M059J (cell line): ENCODE measurements at places on chromosomes 1 and 21.

GRCh38 chr21:18449605-18450550 lies 46.3 kb upstream of the TMPRSS15 start:
- no peak for DNase-seq

GRCh38 chr1:20095564-20096434 lies 23.5 kb downstream of the PLA2G2D start:
- no peak for DNase-seq

GRCh38 chr1:32309960-32310359 lies 18.1 kb downstream of the HDAC1 start:
- no peak for DNase-seq

GRCh38 chr1:19921310-19921709 lies 2.1 kb downstream of the PLA2G2E start:
- no peak for DNase-seq

- peak; percentile 55 for DNase-seq
Observed at GRCh38 chr1:190168116-190168892, 309.4 kb downstream of the BRINP3 start.

DNA sequence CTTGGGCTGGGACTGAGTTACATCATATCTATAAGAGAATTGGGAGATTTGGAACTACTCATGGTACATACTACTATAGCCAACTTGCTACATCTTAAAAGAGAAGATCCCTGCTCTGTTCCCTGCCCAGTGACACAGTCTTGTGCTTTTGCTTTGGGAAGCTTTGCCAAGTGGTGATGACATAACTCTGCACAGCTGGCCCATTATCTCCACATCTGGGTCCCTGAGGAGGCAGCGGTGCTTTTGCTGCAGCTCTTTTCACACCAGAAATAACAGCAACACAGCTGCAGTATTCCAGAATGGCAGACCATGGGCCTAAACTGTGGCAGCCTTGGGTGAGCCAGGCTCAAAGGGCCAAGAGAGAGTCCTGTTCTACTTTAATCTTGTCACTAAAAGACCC lies 296.0 kb downstream of the HHAT start:
- DNase-seq: no peak

DNA sequence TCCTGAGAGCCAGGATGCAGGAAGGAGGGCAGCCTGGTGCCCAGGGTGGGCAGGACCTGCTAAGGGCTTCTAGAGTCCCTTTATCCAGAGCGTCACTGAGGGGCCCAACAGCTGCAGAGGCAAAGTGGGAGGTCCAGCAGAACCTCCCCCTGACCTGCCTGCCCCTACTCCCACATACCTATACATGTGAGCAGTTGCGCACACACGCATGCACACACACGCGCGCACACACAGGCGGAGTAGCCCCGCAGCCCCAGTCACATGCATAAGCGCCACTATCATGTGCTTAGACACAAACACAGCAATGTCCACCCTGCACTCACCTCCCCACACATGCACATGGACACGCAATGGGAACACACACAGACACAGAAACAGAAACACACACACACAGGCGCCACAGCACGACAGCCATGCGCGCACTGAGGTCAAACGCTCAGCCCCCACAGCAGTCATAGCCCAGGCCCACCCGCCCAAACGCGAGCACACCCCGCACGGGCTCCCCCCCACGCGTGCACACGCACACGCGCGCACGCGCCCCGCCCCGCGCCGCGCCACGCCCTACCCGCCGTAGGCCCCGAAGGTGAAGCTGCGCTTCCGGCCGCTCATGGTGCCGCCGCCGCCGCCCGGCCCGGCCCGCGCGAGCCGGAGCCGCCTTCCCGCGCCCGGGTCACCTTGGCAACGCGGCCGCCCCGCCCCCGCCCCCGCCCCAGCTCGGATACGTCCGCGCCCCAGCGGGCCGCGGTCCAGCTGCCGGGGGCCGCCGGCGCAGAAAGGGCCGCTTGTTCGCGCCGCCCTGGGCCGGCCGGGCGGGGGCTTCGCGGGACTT lies 17.7 kb downstream of the RAP1GAP start:
- DNase-seq: no peak

DNA sequence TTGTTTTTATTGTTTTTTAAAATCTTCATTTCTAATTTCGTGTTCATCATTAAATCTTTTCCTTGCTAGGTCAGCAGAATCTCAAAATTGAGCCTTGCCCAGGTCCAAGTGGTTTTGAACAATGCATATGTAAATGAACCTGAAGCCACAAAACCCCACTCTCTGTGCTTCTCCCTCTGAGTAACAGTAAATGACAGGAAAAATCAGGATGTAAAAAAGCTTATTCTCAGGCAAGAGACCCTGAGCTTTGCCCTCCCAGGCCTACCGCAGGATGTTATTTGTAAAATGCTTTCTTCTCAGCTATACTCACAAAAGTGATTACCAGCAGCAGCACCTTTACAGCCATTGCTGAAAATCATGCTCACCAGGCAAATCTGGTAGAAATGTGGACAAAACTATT lies 47.6 kb downstream of the TYW3 start:
- peak; percentile 7 for DNase-seq

DNA sequence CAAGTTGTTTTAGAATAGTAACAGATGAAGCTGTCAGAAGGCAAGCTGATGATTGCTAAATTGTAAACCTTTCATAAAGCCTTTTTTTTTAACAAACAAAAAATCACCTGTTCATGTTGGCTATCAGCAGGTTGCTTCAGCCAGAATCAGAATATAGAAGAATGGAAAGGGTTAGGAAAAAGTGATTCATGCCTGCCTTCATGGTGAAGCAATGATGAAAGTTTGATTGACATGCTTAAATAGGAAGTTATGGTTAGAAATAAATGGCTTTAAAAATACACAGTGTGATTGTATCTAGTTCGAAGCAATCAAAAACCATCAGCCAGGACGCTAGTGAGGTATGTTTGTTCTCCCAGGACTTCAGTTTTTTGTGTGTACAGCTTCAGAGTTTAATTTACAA lies 37.9 kb downstream of the GABPA start:
- no peak for DNase-seq

DNA sequence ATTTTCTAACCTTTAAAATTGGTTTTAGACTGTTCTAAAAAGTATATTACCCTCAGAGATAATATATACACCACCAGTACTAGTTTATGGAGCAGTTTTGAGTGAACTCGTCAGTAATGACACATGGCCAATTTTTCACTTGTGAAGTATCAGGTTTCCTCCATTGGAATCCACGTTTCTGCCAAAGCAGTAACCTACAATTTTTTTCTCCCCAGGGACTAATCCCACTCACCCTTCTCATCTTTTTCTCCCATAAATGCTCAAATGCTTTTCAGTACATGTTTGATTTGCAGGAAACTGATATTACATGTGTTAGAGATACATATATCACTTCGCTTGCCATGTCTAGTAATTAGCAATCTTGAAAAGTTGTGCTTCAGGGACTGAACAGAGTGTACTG lies 94.1 kb downstream of the COL24A1 start:
- DNase-seq: peak; percentile 19

DNA sequence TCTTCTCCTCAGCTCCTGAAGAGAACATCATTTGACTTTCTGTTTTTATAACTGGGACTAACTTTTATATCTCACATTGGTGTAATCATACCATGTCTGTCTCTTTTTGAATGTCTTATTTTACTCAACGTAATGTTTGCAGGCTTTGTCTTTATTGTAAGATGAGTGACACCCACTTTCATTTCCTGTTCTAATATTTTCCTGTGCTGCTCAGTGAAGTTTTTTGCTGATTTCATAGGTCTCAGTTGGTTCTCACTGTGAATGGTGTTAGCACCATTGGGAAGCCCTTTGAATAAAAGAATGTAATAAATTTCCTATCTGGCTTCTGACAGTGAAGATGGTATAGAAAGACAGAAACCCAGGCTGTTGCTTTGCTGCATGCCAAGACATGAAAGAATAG lies 84.0 kb downstream of the RAVER2 start:
- no peak for DNase-seq

DNA sequence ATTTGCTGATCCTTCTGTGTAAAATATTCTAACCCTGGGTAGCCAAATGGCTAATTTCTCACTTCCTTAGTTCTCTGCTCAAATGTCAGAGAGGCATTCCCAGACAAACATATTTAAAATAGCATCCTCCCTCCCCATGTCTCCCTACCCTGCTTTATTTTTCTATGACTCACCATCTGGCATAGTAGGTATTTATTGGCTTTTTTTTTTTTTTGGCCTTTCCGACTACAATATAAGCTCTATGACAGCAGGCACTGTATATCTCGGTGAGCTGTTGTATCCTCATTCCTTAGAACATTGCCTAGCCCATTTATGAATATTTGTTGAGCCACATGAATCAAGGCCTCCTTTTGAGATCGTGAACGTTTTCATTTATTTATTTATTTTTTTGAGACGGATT lies 1.5 kb upstream of the NEK7 start:
- peak; percentile 85 for DNase-seq

DNA sequence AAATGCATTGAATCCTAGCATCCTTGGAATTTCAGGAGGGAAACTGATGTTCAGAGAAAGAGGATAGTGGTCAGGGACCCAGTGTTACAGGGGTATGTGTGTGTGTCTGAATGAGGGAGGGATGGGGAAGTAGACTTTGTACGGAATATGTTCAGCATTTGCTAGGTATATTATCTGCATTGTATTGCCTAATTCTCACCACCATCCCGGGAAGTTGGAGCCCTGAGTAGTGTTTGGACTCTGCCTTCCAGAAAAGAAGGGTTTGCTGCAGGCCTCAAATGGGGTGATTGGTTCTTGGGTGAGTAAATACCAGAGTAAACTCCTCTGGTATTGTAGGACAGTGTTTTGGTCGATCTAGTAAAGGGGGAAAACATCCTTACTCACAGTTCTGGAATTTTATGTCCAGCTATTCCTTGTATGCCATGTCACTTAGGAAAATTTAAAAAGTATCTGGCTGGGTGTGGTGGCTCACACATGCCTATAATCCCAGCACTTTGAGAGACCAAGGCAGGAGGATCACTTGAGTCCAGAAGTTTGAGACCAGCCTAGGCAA lies 7.1 kb upstream of the ZNF496 start:
- DNase-seq: peak; percentile 38

GRCh38 chr1:174916846-174917245 lies 82.9 kb upstream of the CACYBP start:
- no peak for DNase-seq

GRCh38 chr1:17128361-17128760 lies 9.1 kb upstream of the PADI2 start:
- peak; percentile 99 for DNase-seq

DNA sequence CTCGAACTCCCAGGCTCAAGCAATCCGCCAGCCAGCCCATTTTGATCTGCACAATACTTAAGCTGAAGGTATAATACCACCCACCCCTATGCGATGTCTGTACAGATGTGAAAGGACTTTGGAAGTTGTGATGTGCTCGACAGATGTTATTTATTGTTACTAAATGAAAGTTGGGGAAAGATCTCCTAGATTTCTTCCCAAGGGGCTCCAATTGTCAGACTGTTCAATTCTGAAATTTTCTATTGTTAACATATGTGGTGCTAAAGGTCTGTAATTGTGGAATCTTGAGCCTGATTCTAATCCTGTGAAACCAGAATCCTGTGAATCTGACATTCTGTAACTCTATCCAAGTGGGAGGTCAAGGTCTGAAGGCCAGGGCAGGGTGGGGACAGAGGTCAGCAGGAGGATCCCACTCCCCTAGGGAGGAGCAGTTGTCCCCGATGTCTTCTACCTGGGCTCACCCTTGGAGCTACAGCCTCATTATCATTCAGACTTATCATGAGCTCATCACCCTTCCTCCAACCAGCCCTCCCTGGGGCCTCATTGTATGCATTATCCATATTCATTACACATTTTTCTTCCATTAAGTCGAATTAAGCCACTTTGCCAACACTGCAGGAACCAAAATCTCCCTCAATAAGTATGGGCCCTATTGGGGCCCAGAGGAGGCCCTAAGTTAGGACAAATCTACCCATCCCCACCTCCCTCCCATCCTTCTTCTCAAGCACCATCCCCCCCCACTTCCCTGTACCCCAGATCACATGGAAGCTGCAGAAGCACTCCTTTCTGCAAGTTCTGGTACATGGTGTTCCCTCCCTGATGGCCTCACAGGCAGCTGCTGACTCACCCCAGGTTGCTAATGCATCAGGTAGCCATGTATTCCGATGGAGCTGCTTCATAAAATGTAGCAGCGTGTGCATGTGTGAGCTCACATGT lies 32.3 kb downstream of the SHISAL2A start:
- no peak for DNase-seq

- no peak for DNase-seq
Observed at GRCh38 chr1:173867141-173867752, 542 bp downstream of the GAS5 start.

DNA sequence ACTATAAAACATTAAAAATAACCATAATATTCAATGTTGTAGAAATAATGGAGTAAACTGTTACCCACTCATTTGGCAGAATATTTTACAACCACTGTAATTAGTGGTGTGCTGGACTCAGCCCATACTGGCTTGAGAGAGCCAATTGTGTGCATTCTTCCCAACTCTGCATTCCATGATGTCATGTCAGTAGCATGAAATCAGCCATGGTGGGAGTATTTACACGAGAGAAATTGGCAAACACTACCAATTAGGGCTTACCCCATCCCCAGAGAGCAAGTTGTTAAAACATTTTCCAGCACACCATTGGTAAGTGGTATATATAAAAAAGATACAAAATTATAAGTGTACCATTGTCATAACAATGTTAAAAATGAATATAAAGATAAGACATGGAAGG lies 19.1 kb upstream of the QSOX1 start:
- DNase-seq: no peak

GRCh38 chr21:45292399-45293219 lies 4.9 kb upstream of the POFUT2 start:
- peak; percentile 90 for DNase-seq

DNA sequence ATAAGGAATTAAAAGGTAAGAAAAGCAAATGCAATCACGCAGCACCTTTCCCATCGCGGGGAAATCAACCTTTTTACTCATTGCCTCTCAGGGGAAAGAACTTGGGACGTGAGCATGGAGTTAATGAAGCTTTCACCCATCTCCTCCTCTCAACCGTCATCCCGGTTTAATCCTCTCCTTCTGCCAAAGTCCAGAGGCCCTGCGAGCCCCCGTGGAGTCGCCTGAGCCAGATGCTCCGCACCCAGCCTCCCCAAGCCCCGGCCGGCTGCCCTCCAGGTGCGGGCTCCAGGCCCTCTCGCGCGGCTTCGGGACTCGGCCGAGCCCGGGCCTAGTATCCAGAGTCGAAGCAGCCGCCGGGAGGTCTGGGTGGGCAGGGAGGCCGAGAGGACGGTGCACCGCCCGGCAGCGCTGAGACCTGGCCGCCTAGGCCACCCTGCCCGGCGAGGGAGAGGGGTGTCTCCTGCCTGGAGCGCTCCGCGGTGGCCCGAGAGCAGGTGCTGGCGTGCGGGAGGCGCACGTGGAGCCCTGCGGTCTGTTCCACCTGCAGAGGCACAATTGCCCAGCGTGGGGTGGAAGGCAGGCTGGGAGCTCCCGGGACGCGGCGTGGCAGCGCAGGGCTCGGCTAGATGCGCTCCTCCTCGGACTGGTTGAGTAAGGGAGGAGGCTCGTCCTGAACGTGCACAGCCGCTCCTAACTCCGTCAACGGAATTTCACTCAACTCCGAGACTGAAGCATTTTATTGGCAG lies 218.5 kb downstream of the SDCCAG8 start:
- DNase-seq: no peak

- no peak for DNase-seq
Observed at GRCh38 chr21:36765229-36765628, 66.3 kb downstream of the SIM2 start.
